ENCODE measurements at places on chromosomes 2 and 18.

- DNase-seq = no peak
These were observed 101.9 kb downstream of the USP34 start for GRCh38 chr2:61368687-61369665.

DNA sequence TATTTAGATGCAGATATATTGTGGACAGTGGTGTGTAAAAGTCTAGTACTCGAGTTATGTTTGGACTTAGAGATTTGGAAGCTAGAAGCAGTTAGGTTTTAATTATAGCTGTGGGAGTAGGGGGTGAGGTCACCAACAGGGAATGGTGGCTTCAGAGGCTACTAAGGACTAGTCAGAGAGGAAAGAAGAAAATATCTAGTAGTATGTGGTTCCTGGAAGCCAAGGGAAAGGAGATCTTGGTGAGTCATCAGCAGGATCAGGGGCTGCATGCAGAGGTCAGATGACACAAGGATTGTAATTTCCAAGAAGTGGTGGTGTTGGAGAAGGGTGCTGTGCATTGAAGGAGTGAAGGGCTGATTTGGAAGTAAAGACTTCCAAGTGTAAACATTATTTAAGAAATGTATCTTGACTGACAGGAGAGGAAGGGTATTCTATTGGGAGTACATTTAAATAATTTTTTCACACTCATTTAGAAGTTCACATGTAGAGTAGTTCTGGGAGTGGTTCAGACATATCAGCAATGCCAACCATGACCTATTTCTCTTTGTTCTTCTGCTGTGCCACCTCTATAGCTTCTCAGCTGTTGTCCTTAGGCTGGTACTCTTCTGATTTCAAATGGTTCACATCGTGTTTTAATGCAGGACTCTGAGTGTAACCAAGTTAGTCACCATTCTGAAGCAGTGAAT lies 59.1 kb downstream of the ACSL3 start:
- DNase-seq = no peak

GRCh38 chr2:195202163-195202845 lies 454.7 kb upstream of the SLC39A10 start:
- DNase-seq = peak; percentile 15

GRCh38 chr2:137031731-137032130 lies 266.4 kb downstream of the THSD7B start:
- no peak for DNase-seq

DNA sequence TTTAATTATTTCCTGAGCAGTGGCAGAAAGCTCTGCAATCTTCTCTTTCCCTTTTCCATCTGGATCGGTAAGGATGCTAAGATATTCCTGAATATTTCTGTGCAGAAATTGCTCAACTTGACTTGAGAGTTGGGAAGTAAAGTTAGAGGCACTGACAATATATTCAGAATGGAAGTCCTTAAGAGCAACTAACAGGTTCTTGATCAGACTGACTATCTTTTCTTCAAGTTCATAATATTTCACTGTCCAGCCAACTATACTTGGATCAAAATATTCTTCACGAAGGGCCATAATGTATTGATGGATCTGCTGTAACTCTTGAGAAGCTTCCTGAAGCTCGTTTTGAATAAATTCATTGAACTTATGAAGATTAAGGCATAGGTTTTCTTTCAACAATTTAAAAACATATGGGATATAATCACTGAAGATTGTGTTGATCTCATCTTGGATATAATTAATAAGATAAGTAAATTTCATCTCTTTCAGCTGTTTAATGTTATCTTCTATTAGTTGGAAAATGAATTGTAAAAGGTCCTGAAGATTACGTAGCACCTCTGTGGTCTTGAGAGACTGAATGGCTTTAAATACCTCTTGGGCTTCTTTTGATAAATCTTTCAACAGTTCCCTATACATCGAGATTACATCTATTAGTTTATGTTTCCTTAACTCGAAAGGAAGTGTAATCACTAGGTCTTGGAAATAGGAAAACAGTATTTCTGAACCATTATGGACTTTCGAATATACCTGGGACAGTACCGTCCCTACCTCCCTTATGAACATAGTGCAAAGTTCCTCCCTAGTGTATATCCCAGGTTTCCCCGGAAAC lies 41.7 kb downstream of the APOB start:
- no peak for DNase-seq

DNA sequence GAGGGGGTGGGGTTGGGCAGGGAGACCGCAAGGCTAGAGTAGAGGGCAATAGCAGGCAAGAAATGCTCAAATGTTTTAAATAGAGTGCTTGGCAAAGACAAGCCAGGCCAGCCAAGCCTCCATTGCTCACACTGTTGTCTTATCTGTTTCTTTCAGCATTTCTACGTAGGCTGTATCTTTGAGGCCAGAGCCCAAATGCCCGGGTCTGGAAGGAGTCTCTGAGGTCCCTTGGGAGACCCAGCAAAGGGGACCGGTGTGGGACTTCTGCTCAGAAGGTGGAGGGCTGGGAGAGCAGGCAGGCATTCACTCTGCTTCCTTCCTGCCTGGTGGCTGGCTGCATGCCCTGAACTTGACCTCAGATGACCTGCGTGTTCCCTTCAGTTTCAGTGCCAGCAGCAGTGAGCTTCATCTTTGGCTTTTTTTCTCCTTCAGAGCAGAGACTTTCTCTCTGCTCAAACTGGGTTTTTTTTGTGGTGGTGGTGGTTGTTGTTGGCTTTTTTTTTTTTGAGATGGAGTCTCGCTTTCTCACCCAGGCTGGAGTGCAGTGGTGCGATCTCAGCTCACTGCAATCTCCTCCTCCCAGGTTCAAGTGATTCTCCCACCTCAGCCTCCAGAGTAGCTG lies 13.7 kb upstream of the TET3 start:
- DNase-seq = peak; percentile 59

DNA sequence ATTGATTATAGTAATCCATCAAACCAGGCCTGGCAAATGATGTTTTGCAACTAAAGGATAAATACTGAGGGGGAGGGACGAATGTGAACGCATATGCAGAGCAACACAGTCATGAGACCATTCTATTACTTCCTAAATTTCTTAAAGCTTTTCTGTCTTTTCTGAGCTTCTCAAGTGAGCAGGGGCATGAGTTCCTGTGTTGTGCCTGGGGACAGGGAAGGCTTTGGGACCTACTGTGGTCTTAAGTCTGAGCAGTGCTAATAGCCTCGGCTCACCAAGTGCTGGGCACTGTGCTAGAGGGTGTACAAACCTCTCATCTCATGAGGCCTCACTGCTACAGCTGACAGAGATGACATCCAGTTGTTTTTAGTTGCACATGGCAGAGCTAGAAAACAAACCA lies 182.4 kb downstream of the NEDD4L start:
- DNase-seq = no peak

DNA sequence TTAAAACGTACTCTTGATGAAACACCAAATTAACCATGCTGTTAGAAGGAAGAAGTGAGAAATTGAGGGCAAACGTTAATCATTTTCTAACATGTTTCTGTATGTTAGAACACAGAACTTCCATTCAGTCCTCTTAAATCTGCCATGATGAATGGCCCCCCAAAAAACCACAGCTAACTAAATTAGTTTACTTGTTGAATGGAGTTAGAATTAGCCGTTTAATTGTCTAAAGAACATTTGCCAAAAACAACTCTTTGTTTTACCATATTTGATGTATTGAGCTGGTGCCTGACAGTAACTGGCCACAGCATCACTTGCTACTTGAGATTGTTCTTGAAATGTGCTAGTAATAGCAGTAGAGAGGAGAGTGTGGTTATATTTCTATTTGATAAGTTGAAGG lies 12.7 kb downstream of the CCNYL1 start:
- no peak for DNase-seq

- DNase-seq = no peak
These were observed 394.9 kb upstream of the ZEB2 start for GRCh38 chr2:144914622-144915318.

- peak; percentile 59 for DNase-seq
These were observed 19.6 kb upstream of the NDUFV2 start for GRCh38 chr18:9082711-9083510.

DNA sequence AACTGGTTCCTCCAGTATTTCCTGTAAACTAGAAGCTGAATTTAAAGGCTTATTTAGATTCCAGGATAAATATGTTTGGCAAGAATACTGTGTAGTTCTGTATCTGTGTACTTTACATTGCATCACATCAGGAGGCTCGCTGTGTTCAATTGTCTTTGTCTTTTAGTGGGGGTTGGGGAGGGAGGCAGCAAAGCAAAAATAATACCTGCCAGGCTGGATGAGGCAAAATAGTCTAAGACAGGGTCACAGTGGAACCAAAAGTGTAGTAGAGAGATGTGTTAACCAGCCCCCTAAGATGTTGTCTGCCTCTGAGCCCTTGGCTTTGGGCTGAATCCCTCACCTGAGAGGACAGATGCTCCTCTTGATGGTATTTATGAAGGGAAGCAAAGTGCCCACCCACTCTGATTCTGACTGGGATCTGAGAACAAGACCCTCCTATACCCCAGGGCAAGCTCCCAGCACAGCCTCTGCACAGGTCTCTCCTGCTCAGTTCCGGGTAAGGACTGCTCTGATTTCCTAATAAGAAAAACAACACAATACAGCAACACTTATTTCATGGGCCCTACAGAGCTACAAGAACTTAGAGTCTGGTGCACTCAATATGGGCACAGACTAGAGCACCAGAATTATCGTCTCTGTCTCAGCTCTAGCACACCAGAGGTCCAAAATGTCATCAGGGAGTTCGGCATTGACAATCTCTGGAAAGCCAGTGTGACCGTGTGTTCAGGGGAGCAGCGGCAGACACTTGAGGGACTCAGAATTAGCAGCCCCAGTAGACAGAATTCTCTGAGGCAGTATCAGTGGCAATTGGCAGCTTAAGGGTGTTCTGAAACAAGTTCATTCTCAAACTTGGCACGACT lies 7.2 kb upstream of the AFTPH start:
- no peak for DNase-seq

- DNase-seq = no peak
These were observed 68.3 kb upstream of the IL1R1 start for GRCh38 chr2:102074152-102074783.

DNA sequence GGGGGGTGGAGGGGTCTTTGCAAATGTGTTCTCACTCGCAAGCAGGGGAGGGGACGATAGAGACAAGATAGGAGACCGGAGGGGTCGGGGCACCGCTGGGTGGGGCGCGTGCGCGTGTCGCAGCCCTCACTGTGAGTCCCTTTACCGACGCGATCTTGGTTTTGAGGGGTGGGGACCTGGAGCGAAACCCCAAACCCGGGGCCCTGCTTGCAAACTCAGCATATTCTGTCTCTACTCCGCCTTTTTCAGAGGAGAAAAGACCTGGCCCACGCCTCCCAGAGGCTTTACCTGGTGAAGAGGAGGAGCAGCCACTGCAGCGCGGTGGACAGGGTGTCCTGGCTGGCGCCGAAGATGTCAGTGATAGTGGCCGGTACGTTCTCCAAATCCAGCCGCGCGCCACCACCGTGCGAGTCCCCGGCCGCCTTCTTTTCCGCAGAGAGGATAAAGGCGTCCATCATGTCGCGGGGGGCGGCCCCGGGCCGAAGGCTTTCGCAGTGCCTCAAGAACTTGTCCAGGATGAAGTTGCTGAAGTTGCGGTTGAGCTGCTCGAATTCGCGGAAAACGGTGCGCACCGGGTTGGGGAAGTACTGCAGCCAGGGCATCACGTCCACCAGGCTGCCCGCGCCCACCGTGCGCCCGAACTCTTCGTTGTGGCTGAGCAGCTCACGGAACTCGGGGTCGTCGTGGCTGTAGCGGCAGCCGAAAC lies 1.7 kb downstream of the CYP1B1 start:
- no peak for DNase-seq

GRCh38 chr2:40370007-40370395 lies 81.9 kb downstream of the SLC8A1 start:
- no peak for DNase-seq

- peak; percentile 56 for DNase-seq
These were observed 61.4 kb downstream of the SOS1 start for GRCh38 chr2:39059366-39059952.

DNA sequence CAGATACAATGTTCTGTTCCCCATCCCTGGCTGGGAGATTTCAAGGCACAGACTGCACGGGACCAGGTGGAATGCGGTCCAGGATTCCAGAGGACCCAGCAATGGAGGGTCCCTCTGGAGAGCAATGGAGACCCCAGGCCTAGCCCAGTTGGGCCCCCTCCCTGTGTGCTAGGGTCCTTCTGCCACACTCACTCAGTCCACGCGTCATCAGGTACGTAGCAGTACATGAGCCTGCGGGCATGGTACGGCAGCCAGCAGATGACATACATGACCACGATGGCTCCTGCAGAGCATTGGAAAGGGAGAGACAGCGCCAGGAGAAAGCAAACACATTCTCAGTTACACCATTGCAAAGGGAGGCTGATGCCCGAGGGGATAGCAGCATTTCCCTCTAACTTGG lies 10.1 kb downstream of the NTSR2 start:
- no peak for DNase-seq

- DNase-seq = no peak
These were observed 369.7 kb downstream of the CTNNA2 start for GRCh38 chr2:79882548-79882947.

DNA sequence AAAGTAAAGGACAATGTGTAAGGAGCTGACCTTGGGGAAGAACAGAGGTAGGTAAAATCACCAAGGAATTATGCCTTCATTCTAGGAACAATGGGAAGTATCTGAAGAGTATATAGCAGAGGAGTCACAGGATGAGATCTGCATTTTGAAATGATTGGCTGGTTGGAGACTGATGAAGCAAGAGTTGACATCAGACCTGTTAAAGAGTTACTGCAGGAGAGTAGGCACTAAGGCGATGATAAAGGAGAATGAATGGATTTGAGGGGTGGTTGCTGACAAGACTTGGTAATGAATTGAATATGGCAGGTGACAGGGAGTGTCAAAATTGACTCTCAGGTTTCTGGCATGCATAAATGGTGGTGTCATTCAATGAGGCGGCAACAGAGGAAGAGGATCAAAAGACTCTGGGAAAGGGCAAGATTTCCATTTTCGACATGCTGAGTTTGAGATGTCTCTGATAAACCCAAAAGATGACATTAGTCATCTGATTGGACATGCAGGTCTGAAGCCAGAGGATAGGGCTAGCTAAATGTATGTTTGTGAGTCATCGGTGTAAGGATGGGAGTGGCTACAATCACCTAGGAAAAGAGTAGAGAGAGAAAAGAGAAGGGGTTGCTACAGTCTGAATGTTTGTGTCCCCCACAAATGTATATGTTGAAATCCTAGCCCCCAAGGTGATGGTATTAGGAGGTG lies 236.5 kb downstream of the DYM start:
- DNase-seq = no peak

DNA sequence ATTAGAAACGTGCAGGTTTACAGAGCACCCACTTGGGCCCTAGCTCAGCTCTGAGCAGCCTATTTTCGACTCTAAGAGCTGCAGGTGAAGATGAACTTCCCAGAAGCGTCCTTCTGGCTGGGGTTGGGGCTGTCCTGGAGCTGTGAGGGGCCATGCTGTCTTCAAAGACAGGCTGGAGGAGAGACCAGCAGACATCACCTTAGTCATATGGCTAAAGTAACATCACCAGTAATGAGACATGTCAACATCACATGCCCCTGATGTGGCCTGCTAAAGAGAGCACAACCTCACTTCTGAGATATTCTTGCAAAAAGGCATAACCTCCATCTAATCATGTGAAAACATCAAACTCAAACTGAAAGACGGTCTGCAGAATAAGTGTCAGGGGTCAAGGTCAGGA lies 87.2 kb upstream of the ZNF532 start:
- no peak for DNase-seq

GRCh38 chr2:102112271-102112670 lies 30.3 kb upstream of the IL1R1 start:
- no peak for DNase-seq

All from CD4-positive, alpha-beta T cell treated with Interleukin-6 at 100 ng/mL for 8 hours (primary cell).